ENCODE measurements at places on chromosomes 2 and 18.
A peak's percentile ranks its signal among the peaks of the same experiment; 100 is the strongest.

GRCh38 chr2:51013933-51014526 is 17.9 kb downstream of the NRXN1 start:
- DNase-seq: no peak

DNA sequence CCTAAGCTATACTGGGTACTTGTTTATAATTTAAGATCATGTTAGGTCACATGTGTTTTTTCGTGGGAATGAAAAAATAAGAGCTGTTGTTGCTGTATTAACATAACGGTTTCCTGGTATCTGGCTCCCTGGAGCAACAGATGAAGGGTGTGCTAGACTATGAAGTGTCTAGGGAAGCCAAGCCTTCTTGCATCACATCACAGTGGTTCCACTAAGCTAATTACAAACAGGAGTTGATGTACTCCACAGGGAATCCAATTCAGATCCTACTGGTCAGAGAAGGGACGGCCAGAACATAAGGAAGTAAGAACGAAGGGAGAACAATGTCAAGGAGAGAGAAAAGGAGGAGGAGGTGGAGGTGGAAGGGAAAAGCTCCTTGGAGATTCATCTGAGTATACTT is 193.0 kb upstream of the CYP26B1 start:
- peak; percentile 40 for DNase-seq

DNA sequence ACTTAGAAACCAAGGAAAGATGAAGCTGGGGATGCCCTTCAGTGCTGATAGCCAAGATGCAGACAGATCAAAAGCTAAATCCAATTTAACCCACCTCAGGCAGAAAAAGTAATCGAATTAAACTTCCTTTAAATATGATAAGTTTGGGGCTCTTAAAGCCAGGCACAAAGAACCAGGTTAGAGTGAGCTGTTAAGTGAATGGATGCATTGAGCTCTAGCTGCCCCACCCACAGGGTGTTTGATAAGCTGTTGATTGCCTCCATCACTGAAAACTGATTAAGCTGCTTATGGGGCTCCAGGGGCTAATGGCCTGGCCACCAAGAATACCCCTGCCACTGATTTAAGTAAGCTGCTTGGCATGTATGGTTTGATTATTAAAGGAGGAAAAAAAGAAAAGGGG is 119.8 kb downstream of the PLEKHM3 start:
- peak; percentile 74 for DNase-seq

DNA sequence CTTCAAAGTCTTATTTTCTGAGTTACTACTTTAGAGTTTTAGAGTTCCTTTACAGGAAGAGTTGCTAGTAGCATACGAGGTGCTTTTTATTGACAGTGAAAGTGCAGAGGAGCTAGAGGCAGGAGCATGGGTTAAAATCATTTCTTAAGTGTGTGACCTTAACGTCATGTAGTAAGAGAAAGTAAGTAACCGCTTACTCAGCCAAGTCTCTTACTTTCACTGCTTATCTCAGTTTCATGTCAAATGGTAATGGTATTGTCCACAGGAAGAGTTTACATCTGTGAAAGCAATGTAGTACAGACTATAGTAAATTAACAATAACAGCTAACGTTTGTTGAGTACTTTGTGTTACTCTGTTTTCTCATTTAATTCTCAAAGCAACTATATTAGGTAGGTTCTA is 12.6 kb downstream of the NDUFAF7 start:
- no peak for DNase-seq

- peak; percentile 78 for DNase-seq
These were observed 141.7 kb downstream of the ARL4C start for GRCh38 chr2:234355021-234355720.

DNA sequence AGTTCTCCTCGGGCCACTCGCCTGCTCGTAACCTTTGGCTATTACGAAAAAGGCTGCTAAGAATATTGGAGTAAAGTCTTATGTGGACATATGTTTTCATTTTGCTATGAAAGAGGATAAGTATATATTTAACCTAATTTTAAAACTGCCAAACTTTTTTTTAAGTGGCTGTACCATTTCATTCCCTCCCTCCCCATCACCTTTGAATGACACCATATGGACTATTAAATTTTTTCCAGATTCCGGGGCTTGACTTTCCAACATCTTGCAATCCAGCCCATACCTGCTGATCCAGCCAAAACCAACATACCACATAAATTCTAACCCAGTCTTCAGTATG is 31.5 kb downstream of the REEP1 start:
- no peak for DNase-seq

- peak; percentile 85 for DNase-seq
These were observed at the start of gene SP110 for GRCh38 chr2:230219419-230220331. SP110 (minus strand) TSS chr2:230219984; CDS start chr2:230216927, 3,057 bp downstream.

DNA sequence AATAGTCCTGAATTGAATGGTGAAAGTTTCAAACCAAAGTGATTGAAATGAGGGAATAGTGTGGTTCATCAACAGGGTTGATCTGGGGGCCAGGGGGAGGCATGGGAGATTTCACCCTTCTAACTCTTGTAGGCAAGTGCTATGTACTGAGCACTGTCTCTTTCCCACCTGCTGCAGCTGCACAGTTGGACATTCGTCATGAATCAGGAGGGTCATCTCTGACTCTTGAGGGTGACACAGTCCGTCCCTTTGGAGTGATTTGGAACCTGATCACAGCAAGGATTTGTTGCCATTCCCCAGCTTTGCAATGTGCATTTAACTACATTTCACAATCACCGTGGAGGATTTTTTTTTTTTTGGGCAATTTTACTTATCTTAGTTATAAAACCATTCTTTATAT is 224.6 kb downstream of the PHLPP1 start:
- no peak for DNase-seq

GRCh38 chr18:46053368-46054095 is 18.5 kb downstream of the PSTPIP2 start:
- no peak for DNase-seq

DNA sequence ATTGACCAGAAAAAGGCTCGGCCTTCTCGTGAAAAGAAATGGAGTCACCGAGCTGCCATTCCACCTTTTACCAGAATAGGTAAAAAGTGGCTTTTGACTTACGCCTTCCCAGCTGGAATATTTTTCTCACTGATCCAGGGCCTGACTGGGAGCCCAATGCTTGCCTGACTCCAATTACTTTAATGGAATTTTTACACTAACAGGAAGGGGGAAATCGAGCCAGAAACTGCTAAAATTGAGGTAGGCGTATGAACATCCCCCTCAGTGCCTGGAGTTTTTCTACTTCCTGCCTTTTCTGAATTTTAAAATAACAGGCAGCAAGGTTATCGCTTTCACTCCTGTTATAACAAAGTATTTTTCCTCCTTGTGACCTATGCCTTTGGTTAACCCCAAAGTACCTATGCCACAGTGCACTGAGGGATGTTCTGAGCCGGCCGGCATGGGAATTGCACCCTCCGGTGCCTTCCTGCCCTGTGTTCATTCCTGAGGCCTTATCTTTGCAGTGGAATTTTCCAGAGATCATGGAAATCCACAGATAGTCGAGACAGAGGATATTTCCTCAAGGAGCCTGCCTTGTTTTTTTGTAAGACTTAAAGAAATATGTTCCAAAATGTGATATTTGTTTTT is 18.3 kb upstream of the RPL31 start:
- DNase-seq: no peak

GRCh38 chr18:31609886-31610285 is 18.2 kb downstream of the TTR start:
- DNase-seq: no peak

DNA sequence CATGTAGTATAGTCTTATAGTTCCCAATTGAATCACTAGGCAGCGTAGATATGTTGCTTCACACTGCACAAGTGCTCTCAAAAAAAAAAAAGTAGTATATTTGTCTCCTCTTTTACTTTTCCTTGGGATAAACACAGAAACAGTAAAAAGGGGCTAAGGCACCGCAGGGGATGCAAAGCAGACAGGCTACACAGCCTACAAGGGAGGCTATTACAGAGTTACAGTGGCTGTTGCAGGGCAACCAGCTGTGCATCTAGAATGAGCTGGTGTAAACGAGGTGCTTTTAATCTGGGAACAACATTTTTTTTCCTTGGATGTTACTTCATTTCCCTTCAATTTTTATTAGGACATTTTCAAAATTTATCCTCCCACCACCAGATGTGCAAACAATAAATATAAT is 1934.7 kb upstream of the CELF4 start:
- DNase-seq: peak; percentile 23

DNA sequence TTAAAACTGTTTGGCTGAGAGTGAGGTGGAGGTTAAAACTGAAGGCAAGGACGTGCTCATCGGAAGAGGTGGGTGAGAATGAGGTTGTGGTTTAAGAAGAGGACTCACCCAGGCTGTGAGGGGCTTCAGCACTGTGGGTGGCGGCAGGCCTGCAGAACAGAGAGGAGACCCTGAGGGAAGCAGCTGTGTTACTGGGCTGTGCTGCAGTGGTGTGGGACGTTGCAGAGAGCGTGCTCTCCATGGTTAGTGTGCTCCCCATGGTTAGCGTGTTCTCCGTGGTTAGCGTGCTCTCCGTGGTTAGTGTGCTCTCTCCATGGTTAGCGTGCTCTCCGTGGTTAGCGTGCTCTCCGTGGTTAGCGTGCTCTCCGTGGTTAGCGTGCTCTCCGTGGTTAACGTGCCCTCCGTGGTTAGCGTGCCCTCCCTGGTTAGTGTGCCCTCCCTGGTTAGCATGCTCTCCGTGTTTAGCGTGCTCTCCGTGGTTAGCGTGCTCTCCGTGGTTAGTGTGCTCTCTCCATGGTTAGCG is 68.5 kb upstream of the NFATC1 start:
- DNase-seq: peak; percentile 15

- no peak for DNase-seq
These were observed 1170.4 kb upstream of the ZEB2 start for GRCh38 chr2:145690183-145690778.

DNA sequence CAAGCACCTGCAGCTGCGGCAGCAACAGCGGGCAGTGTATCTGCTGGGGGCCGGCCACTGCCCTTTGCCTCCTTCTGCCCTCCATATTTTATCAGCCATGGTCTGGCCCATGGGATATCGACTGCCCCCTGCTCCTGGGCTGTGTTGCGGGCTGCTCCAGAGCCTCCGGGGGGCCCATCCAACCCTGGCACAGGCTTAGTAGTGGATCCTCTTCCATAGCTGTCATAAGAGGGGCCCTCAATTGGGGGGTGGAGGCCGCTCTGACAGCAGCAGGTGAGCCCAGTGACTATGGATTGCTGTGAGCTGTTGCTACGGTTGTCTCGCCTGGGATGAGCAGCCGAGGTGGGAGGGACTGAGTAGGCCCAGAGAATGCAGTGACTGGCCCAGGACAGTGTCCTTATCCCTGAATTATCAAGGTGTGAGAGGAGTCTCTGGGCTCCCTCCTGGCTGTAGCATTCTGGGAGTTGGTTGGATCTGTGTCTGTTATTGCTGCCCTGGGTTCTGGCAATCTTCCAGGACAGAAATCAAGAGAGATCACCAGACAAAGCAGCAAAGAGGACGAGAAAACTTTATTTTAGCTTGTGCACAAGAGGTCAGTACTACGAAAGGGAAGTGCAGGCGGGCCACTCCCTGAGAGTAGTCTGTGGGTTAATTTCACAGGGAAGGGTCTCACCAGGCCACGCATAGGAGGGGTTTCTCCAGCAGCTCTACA is 145.1 kb downstream of the ASB1 start:
- DNase-seq: no peak

GRCh38 chr2:193973781-193974180 is 1683.2 kb upstream of the SLC39A10 start:
- DNase-seq: no peak

- no peak for DNase-seq
These were observed 1364.0 kb upstream of the NRXN1 start for GRCh38 chr2:52395912-52396311.

DNA sequence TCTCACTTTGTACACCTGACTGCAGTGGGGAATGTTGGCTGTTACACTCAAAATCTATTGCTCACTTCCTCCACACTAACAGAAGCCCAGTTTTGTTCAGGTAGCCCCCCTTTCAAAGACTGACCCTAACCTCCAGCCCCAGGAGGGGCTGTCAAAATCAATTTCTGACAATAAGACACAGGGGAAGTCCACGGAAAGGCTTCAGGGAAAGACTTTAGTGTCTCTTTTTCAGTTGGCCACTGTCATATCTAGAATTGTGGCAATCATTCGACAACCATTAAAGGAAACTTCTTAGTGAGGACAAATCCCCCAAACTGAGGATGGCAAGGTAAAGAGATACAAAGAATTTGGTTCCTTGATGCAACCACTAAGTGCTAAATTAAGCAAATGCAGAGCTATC is 59.0 kb downstream of the BARD1 start:
- no peak for DNase-seq

- no peak for DNase-seq
These were observed 713.8 kb downstream of the NRXN1 start for GRCh38 chr2:50318147-50318546.

GRCh38 chr2:147657086-147658000 is 187.5 kb upstream of the ACVR2A start:
- no peak for DNase-seq

DNA sequence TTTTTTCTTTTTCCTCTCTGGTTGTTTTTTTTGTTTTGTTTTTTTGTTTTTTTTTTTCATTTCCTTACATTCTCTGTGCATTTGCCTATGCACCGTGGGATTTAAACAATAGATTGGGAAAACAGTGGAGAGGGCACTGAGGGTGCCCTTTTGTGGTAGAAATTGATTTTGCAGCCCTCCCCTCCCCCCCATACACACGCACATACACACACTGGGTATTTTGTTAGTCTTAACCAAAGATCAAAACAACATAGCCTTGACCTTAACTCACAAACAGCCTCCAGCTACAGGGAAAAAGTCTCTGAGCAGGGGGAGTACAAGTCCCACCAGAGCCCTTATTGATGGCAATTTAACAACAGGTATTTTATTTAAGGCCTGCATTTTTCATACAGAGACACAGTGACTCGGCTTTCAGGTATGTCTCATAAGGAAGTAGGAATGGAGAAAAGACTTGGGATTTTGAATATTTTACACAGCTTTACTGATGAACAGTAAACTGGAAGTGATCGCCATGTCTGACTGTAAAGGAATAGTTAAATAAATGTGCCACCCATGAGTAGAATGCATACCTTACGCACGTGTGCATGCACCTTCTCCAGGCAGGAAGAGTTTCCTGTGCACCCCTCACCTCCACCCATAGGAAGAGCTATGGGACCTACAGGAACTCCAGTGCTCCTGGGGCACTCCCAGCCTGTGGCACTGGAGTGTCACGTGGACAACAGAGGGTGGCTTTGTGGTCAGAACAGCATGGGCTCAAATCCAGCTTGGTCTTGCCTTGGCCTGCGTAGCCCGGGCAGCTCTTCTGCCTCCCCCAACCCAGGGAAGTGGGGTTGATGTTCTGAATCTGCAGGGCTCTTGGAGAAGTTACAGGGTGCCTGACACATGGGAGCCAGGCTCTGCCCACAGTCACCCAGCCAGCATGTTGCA is 266.4 kb downstream of the ANAPC1 start:
- peak; percentile 25 for DNase-seq

DNA sequence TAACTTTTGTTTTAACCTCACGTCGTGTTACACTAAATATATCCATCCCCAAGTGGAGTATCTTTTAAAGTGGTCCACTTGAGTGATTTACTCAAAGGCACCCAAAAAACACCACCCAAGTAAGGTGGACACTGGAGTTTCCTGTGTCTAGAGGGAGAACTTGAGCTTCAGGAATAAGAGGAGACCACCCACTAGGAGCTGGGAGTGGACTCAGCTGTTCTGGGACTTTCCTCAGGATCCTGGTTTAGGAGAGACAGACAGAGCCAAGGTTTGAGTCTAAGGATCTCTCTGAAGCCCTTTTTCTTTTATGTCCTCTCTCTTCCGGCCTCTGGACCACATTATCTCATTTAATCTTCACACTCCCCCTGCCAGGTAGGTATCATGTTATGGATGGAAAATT is 150.7 kb downstream of the GBX2 start:
- DNase-seq: no peak
